ENCODE measurements at places on chromosomes 1 and 21.

DNA sequence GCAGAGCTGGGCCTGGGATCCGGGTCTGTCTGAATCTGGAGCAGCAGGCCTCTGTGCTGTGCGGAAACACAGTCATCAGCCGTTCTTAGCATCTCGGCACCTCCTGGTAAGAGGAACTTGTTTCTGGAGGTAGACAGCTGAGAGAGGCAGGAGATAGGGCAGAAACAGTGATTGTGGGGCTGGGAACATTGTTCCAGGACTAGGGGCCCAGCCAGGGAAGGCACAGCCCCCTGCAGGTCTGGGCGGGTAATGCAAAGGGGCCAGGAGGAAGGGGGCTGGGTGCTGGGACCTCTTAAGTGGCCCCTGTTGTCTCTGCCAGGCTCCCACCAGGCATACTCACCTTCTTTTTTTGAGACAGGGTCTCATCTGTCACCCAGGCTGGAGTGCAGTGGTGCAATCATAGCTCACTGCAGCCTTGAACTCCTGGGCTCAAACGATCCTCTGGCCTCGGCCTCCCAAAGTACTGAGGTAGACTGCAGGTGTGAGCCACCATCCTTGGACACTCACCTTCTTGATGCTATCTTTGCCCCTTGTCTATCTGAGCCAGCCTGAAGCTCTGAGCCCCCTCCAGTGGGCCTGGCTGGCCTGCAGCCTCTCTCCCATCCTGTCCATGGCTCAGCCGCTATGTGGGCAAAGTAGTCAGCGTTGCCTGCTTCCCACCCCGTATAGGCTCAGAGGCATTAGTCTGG is 134.3 kb upstream of the ZBTB40 start:
- DNase-seq = no peak

GRCh38 chr1:3053986-3054385 is 15.0 kb upstream of the PRDM16 start:
- no peak for DNase-seq

- no peak for DNase-seq
These were observed 19.6 kb downstream of the IPP start for GRCh38 chr1:45730780-45731319.

GRCh38 chr1:155207806-155208540 is at the start of gene THBS3:
TSS of gene THBS3 (minus strand) at chr1:155207897. CDS start at chr1:155207876, 21 bp downstream.
- no peak for DNase-seq

DNA sequence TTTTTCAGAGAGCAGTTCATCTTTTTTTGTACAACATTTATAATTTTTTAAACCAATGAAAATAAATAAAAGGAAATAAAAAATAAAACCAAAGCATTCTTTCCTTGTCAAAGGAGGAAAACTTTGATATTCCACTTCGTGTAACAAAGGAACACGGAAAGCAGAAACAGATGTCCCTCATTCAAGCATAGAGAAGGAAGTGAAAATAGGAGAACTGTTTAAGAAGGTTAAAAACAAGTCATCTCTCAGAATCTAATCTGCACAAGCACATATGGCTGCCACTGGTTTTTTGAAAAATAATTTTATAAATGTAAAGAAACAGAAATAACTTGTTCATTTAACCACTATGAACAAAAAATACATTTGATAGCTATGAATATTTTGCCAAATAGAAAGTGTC is 35.9 kb upstream of the ZNF644 start:
- DNase-seq = no peak

GRCh38 chr1:209659909-209660308 is 7.7 kb upstream of the LAMB3 start:
- DNase-seq = no peak

GRCh38 chr1:205304695-205305070 is 16.9 kb downstream of the NUAK2 start:
- no peak for DNase-seq

- no peak for DNase-seq
These were observed 70.0 kb downstream of the LMO4 start for GRCh38 chr1:87398641-87399040.

DNA sequence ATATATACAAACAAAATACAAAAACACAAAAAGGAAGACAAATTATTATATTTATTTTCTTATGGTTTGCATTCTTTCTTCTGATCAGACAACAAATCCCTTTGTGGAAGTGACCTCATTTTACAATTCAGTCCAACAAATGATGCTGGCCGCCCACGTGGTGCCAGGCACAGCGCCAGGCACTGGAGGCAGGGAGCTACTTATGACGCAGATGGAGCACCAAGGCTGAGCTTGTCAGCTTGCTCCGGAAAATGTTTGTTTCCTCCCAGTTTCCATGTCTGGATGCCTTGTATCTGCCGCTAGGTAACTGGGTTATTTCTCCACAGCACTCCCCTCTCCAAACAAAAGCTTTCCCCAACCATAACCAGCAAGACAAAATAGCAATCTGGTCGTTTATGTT is 30.7 kb upstream of the CD34 start:
- DNase-seq = no peak

DNA sequence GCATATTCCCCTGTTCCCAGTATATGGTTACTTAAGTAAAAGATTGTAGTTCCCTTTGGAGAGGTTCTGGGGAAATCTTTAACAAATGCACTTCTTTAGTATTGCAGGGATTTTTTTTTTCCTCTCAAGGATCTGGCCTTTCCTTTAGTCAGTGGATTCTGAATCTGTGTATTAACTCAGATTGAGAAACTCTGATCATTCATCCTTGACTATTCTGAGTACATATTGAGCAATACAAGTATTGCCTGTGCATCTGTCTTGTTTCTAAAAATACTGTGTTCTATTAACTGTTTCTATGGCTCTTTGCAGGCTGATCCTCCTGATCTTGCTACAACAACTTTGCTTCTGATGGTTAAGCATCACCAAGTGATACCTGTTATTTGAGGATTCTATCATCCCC is 67.8 kb upstream of the FGGY start:
- DNase-seq = no peak

DNA sequence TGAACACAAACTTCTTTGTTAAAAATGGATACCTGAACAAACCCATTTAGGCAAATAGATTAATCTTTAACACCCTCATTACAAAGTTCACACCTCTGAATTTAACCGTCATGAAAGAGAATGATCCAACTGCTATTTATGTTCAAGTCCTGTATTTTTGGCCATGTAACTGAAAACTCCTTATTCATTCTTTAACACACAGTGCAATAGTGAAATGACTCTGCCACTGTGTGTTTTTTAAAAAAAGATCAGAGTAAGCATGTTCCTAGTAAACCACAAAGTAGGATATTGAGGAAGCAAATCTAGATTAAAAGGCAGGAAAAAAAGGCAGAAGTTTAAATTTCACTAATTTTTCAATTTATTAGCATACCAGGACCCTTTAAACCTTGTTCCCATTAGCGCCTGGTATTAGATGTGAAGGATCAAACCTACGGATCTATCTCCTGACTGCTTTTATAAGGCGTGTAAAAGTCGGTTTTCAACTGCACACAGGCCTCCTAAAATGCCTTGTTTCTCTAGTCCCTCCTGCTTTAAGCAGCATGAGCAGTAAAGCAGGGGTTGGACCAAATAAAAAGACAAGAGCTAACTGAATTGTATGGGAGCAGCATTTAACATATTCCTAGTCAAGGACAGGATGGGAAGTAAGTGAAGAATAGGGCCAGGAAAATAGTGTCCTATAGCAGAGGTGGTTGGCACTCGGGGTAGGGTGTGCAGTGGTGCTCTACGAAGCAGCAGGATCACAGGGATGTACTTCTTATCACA is 33.4 kb downstream of the NUCKS1 start:
- DNase-seq = no peak

DNA sequence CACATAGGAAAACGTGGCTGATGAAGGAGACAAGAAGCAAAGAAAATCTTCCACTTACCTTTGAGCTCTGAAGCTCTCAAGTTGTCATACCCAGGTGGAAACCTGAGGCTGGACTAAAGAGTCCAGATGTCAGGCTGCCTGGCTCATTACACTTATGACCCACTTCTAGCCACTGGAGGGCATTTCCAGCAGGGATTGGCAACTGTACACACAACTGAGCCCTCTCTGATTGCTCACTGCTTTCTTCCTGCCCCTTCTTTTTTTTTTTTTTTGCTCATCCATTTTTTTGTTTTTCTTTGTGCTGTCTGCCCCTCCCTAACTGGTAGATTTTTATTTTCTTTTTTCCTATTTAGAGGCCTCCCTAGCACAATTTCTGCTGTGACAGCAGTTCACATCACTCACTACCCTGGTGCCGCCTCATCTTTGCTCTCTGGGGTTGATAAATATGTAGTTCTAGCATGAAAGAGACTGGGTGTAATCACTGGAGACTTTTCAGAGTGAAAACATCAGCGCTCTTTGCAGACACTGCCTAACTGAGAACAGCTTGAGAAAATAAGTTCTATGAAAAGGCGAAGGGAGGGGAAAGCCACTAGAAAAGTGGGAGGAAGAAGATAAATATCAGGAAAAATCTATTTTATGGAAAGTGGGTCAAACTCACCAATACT is 334.5 kb downstream of the NUF2 start:
- DNase-seq = no peak

DNA sequence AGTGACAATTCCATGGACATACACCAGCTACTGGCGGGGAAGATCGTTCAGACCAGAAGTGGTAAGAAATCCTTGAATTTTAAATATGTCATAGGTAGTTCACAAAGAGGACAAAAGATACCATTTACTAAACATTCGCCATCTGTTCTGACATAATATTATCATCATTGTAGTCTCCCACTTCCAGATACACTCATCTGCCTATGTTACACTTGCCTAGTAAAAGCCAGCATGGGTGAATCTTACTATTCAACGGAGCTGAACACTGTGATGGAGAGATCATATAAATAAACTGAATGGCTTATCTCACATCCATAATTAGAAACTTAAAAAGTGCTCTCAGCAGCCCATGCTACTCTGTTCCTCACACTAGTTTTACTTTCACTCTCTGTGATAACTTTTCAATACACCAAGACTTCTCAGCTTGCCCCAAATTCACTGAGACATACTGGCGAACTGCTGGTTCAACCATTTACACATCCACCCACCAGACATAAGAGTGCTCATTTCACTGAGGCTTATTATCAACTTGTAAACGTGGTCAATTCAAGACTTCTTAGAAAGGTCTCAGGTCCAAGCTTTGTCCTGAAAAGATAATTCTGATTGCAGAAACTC is 463 bp upstream of the PRRC2C start:
- no peak for DNase-seq

GRCh38 chr1:175209493-175209921 is 16.9 kb upstream of the KIAA0040 start:
- no peak for DNase-seq

- DNase-seq = no peak
These were observed 490.3 kb downstream of the TTLL7 start for GRCh38 chr1:83508485-83509151.

- DNase-seq = no peak
These were observed 12.6 kb upstream of the PPM1J start for GRCh38 chr1:112727716-112728115.

GRCh38 chr21:34022627-34023335 is 50.6 kb upstream of the MRPS6 start:
- peak; percentile 16 for DNase-seq

GRCh38 chr1:24526940-24527542 is 24.4 kb downstream of the RCAN3 start:
- no peak for DNase-seq

DNA sequence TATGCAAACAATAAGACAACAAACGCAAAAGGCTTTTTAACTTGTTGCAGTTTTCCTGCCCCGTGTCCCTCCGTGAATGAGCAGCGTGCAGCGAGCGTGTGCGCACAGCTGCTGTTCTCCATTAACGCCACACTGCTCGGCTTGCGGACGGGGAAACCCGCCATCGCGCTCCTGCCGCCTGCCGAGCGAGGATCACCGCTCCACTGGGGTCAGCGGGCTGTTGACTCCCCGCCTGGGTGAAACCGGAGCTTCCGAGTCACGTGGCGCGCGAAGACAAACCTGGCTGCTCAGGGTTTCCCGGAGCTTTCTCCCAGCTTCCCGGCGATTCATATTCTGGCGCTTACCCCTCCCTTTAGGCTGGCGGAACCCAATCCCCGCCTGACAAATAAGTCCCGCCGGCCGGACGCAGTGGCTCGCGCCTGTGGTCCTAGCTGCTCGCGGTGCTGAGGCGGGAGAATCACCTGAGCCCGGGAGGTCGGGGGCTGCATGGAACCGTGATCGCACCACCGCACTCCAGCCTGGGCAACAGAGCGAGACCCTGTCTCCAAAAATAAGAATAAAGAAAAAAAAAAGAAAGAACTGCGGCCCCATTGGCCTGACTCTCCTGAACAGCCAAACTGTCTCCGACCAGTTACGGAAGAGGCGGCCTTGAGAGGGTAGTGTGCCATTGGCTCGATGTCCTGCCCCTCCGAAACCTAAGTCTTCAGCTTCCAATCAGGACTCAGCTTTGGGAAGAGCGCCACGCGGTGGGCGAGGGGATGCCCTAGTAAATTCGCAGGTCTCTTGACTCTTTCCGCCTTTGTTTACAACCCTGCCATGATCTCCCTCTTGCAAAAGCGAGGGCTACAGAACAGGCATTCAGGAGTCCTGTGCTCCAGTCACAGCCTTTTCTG is at the start of gene CREB3L4:
TSS of gene CREB3L4 (plus strand) at position 796 of the 893 bp plus-strand sequence. CDS start 624 bp downstream, outside the sequence.
- peak; percentile 63 for DNase-seq

- DNase-seq = peak; percentile 34
These were observed 28.6 kb upstream of the IFNGR2 start for GRCh38 chr21:33374450-33375096.

DNA sequence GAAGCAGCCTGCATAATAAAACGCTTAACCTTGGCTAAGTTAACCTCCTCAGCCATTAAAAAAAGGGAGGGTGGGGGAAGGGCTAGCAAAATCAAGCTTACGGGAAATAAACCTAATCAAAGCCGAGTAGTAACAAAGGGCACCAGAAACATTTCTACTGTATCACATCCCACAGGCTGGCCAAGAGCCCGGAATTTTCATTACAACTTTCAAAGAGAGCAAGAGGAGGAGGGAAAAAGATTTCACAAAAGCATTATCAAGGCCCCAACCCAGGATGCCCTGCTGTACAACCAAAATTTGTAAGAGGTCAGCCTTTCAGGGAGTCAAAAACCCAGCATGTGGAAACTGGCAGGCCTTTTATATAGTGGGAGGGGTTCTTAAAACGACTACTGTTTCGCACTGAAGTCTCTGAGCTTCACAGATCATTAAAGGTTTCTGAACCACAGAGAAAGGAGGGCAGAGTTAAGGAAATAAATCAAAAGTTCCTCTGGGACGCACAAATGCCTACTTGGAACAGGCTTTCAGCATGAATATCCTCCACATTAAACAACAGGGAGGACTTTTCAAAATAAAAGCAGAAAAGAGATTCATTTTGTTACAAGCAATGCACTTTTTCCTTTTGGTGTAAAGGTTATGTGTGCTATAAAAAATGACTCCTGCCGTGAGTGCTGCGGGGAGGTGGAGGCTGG is 90.4 kb downstream of the SLC45A1 start:
- DNase-seq = no peak

DNA sequence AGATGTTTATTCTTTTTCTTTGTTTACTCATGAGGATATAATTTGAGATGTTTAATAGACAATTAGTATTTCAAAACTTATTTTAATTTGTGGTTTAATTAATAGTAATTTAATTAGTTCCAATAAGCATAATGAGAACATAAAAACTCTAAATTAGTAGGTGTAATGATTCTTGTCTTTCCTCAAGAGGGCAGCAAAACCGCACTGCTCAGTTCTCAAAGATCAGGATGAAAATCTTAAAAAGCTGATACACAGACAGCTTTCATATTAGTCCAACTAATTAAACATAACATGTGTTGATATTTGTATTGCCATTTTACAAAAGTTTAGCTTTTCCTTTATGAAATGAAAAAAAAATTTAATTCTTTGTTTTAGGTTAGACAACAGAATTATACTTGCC is 106.7 kb upstream of the C21orf91 start:
- DNase-seq = no peak

Measured in activated CD8-positive, alpha-beta memory T cell treated with anti-CD3 and anti-CD28 coated beads for 4 hours (primary cell).